ENCODE measurements at places on chromosomes 7 and 10. TPM values are rescaled to one million over a fixed set of nuclear protein-coding genes. Genes with fewer than 3 reads are reported as not detected.

SEMA3C gene
- 203 TPM for total RNA-seq

DCLRE1A gene
- total RNA-seq = 9.4 TPM

PSD gene
- total RNA-seq = 5.3 TPM

SPDYE2B gene
- not detected for total RNA-seq

All from fibroblast of lung (primary cell).